K562 (cell line): ENCODE measurements at places on chromosomes 2 and 18. TPM values are rescaled to one million over a fixed set of nuclear protein-coding genes. Genes with fewer than 3 reads are reported as not detected.

- DNase-seq, result no peak
These were observed 445.6 kb upstream of the CELF4 start for GRCh38 chr18:38010971-38011857.

DNA sequence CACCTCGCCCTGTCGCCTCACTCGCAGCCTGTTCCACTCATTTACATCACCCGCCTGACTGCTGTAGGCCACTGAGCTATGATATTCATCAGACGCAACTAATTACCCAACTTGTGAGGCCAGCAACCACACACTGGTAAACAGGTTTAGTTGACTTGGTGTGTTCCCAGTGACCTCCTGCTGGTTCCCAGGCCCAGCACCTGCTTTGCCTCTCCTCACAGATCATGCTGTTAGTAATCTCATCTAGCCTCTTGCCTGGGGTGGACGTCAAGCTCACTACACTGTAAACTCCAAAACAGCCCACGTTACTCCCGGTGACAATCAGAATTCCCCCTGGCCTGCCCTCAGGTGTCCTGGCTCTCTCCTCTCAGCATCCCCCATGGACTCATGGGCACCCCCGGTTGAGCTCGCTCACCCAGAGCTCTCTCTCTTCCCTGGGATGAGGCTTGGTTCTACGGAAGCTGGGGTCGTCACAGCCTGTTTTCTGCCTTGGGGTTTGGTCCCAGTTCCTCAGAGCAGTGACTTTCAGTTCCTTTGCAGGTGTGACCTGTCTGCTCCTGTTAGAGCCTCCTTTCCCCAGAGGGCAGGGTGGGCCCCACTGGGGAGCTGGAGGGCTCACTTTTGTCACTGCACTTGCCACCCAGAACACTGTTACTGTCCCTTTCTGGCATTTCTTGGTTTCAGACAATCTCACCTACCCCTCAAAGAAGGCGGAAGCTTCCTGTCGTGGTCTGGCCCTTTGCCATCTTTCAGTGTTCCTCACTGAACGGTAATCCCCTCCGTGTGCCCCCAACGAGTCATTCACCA is 40.3 kb downstream of the INPP5D start:
- DNase-seq, result no peak

DNA sequence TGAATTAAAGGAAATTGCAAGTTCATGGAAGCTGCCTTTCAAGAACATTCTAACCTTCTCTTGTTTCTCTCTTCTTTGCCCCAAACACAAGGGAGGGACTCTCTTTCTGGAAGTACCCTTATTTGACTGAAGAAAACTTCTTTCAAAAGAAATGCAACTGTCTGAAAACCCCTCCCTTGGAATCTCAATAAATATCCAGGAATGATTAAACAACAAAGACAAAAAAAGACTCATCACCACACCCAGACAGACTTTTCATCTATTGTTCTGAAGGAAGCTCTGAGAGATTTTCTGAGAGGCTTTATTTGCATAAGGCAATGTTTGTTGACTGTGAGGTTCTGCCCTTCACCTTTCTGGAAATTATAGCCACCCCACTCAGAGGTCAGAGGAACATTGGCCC is 1260.9 kb downstream of the LRP1B start:
- DNase-seq, result no peak

DNA sequence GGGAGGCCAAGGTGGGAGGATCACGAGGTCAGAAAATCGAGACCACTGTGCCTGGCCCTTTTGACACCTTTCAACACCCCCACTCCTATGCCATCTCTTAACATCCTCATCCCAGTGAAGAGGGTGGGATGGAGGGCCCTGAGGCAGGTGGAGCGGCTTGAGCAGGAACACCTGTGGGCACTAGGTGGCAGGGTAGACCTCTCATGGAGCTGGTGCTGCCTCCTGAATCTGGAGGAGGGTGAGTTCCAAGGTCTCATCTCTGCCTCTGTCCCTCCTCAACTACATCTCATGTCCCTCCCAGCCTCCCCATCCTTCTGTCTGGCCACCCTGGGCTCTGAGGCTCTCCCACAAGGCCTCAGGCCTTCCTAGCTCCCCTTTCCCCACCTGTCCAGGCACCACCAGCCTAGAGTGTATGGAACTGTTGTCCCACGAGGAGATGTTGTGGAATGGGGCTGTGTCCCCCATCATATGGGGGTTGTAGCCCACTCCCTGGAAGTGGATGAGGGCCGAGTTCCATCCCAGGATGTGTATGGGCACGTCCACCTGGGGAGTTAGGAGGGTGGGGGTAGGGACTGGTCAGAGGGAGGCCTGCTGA is 17.0 kb upstream of the CRYBA2 start:
- peak; percentile 26 for DNase-seq

The CYP27A1 gene
- not detected in 2 replicates for polyA plus RNA-seq
